Neural crest cell (in vitro differentiated cells): ENCODE measurements at places on chromosomes 11 and 22. TPM values are rescaled to one million over a fixed set of nuclear protein-coding genes. Genes with fewer than 3 reads are reported as not detected.
A peak's percentile ranks its signal among the peaks of the same experiment; 100 is the strongest.

DNA sequence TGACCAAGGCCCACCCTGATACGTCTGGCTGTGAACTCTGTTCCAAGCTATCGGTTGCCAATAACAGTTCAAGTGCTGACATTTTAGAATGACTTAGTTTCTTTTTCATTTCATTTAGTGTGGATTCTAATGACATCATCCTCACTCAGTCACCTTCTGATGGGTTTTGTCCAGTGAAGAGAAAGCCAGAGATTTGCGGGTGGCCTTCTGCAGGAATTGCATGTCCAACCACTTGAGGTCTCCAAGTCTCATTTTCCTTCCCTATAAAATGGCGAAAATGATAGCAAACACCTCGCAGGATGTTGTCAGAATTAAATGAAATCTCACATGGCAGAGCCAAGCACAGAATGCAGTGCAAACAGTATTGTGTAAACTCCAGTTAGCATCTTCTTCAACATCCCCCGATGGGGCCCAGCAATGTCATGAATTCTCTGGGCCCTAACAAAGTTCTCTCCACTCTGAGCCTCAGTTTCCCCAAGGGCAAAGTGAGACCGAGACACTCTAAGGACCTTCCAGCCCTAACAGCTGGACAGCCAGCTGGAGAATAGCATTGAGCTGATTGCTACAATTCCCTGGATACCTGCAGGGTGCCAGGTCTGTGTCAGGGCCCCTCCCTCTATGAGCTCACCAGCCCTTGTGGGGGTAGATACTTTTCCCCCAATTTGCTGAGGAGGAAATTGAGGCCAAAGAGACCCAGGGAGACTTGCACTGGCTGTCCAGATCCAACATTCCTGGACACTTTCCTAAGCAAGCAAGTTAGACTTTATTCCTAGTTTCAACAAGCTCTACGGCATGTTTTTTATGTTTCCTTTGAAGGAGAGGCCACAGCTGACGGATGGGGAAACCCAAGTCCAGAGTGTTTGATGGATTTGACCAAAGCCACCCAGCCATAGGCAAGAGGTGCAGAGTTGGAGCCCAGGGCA lies 286.7 kb downstream of the MN1 start:
- H3K36me3 ChIP-seq = no peaks in the 10 kb centered on the region
- no peak overlapping the region for H3K4me3 ChIP-seq
- no peak for DNase-seq
- peaks cover 11% of the 10 kb centered on the region for H3K4me1 ChIP-seq

- H3K4me1 ChIP-seq = peaks cover 17% of the 10 kb centered on the region
- H3K27me3 ChIP-seq = no peaks in the 10 kb centered on the region
- no peak for DNase-seq
- H3K27ac ChIP-seq = no peak overlapping the region
- H3K4me3 ChIP-seq = no peak overlapping the region
- H3K36me3 ChIP-seq = peaks cover 3% of the 10 kb centered on the region
Measured at GRCh38 chr11:100716838-100717237, 29.8 kb downstream of the ARHGAP42 start.

- no peak overlapping the region for H3K27ac ChIP-seq
- peaks cover 12% of the 10 kb centered on the region for H3K4me1 ChIP-seq
- H3K4me3 ChIP-seq = no peak overlapping the region
Measured at GRCh38 chr11:112398798-112399478, 138.3 kb upstream of the PLET1 start.

DNA sequence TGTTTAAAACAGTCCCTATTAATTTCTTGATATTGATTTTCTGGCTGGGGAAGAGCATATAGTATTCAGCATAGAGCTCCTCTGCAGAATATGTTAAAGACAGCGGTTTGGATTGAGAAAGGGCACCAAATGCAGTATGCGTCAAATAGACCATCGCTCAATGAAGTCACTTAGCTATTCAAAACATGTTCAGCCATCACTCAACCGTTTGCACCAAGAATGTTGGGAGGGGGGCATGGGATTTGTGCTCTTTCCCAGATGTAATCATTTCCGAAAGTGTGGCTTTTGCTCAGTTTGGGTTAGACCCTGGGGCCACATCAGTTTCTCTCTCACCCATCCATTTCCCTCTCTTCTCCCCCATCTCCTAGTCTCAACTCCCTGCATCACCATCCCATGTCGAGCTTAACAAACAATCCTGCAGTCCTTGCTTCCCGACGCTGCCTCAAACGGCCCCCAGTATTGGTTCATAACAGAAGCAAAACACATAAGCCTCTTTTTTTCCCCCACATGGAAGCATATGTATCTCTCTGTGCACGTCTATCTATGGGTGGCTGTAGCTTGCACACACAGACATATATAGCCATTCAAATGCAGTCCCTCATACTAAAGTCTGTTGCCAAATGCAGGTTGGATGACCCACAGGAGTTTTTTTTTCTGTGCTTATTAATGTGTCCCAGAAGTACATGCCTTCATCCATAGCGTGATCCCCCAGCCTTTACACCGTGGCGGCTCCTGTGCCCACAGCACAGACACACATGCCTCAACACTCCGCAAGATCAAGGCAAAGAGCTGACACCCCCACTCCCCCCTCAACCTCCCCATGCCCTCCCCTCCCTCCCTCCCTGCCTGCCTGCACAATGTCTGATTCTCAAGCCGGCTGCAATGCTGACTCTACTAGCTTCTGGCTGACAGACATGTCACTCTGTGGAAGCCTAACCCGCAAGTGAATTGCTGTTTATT lies 2.6 kb downstream of the CACNG2 start:
- no peaks in the 10 kb centered on the region for H3K36me3 ChIP-seq
- H3K4me3 ChIP-seq = no peak overlapping the region
- H3K4me1 ChIP-seq = peaks cover 6% of the 10 kb centered on the region
- DNase-seq = no peak
- peaks cover 99% of the 10 kb centered on the region for H3K27me3 ChIP-seq
- H3K27ac ChIP-seq = no peak overlapping the region

- H3K27me3 ChIP-seq = no peaks in the 10 kb centered on the region
- H3K36me3 ChIP-seq = peaks cover 2% of the 10 kb centered on the region
- no peak overlapping the region for H3K27ac ChIP-seq
- DNase-seq = no peak
Measured at GRCh38 chr11:67163006-67163405, 43.9 kb downstream of the KDM2A start.

DNA sequence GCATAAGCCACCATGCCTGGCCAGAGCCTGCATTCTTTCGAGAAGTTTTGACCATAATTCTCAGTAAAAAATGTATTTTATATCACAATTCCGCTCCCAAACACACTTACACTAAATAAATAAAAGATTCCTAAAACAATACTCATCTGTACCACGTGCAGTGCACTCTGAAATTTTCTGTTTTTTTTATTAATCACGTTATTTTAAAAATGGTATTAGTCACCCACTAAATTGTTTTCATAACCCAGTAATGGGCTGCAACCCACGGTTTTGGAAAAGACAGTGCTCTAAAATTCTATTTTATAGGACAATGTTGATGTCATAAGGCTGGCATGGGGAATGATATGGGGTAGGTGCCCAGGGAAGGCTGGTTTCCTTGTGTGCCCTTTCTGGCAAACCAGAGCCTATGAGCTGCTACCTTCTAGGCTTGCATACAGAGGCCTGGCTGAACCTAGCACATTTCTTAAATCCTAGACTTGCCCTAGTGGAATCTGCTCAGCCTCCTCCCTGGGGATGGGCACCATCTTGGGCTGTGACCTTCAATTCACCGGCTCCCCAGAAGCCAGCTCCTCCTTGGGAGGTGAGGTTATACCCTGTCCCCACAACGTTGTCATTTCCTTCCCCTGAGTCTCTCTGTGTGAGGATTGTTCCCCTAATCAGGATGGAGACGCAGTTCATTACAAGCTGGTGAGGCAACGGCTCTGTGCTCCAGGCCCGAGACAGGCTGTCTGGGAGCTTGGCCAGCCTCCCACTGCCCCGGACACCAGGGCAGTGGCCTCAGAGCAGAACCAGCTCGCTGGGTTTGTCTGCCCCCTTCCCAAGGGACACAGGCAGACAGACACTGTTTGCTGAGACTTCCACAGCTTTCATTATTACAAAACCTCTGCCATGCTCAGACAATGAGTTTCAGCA lies 116.5 kb upstream of the NAV2 start:
- no peak for DNase-seq
- H3K4me3 ChIP-seq = no peak overlapping the region
- H3K27ac ChIP-seq = no peak overlapping the region
- H3K27me3 ChIP-seq = no peaks in the 10 kb centered on the region

DNA sequence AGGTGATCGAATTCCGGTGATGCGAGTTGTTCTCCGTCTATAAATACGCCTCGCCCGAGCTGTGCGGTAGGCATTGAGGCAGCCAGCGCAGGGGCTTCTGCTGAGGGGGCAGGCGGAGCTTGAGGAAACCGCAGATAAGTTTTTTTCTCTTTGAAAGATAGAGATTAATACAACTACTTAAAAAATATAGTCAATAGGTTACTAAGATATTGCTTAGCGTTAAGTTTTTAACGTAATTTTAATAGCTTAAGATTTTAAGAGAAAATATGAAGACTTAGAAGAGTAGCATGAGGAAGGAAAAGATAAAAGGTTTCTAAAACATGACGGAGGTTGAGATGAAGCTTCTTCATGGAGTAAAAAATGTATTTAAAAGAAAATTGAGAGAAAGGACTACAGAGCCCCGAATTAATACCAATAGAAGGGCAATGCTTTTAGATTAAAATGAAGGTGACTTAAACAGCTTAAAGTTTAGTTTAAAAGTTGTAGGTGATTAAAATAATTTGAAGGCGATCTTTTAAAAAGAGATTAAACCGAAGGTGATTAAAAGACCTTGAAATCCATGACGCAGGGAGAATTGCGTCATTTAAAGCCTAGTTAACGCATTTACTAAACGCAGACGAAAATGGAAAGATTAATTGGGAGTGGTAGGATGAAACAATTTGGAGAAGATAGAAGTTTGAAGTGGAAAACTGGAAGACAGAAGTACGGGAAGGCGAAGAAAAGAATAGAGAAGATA lies at the start of gene MALAT1:
Gene MALAT1, plus strand, starts transcription at position 69 of the 736 bp plus-strand sequence.
- H3K4me3 ChIP-seq = no peak within 1 kb of the TSS
- peaks cover 8% of the 10 kb centered on the region for H3K36me3 ChIP-seq
- DNase-seq = peak; percentile 99
- no peak within 1 kb of the TSS for H3K27ac ChIP-seq
- peaks cover 15% of the 10 kb centered on the region for H3K27me3 ChIP-seq
- H3K4me1 ChIP-seq = peaks cover 55% of the 10 kb centered on the region

The GRAMD4 gene
- total RNA-seq = 32.3 and 34.1 TPM in 2 replicates

The LMO1 gene
- total RNA-seq = 1.5 and 1.8 TPM in 2 replicates

The HORMAD2 gene
- not detected in 2 replicates for total RNA-seq

The IL17REL gene
- total RNA-seq = 0.07 TPM in 1 of 2 replicates, not detected in the other

The UFD1 gene
- 69.4 and 71.5 TPM in 2 replicates for total RNA-seq

The C11orf86 gene
- total RNA-seq = not detected in 2 replicates

The GAL gene
- 1.1 and 1.8 TPM in 2 replicates for total RNA-seq

The CNIH2 gene
- total RNA-seq = 44.6 and 46.0 TPM in 2 replicates
